ENCODE measurements at places on chromosomes 7 and 10. TPM values are rescaled to one million over a fixed set of nuclear protein-coding genes. Genes with fewer than 3 reads are reported as not detected.
A peak's percentile ranks its signal among the peaks of the same experiment; 100 is the strongest.

CFAP69 gene
- 2.7 TPM for total RNA-seq

TMEM213 gene
- total RNA-seq: not detected

- DNase-seq: peak; percentile 20
- no peaks in the 10 kb centered on the region for H3K36me3 ChIP-seq
- no peaks in the 10 kb centered on the region for H3K27me3 ChIP-seq
- peaks cover 28% of the 10 kb centered on the region for H3K4me1 ChIP-seq
- H3K27ac ChIP-seq: peak overlapping the region; percentile 68
Observed at GRCh38 chr7:129225206-129225930, 538 bp downstream of the AHCYL2 start.

DNA sequence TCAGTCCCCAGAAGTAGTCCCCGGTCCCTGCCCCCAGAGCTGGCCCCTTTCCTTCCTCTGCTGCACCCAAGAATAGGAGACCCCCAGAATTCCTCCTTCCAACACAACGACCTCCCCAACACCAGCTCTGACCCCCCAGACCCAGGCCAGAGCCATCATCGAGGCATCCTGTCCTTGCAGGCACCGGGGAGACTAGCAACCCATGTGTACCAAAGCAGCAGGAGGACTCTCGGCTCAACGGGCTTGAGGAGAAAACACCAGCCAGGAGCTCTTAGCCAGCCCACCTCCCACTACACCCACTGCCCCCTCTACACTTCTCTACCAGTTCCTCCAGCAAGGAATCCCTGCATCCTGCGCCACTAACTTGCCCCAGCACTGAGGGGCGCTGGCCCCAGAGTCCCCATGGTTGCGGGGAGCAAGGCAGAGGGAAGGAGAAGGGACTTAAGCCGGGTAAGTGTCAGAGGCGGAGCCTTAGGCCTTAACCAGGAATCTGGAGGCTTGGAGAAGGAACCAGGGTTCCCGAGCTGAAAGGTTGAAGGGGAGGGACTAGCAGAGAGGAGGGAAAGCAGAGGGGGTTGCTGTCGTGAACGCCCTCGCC is 3.9 kb downstream of the GRID1 start:
- H3K4me1 ChIP-seq: peaks cover 18% of the 10 kb centered on the region
- H3K4me3 ChIP-seq: no peak overlapping the region
- peaks cover 74% of the 10 kb centered on the region for H3K27me3 ChIP-seq
- no peak overlapping the region for H3K27ac ChIP-seq

DNA sequence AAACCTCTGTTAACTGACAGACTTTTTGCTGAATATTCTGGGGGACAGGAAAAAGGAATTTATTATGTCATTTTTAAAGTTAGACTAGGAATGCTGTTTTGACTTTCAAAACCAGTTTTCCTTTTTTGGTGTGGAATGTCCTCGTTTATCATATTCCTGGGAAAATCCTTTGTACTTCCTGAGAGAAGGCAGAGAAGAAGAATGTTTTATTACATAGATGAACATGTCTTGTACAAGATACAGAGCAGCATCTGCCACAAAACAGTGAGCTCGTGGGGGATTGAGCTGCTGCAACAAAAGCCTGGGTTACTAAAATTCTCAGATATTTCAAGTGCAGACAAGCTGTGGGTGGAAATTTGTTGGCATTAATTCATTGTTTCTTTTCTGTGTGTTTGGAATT is 20.2 kb downstream of the MCU start:
- DNase-seq: no peak
- no peaks in the 10 kb centered on the region for H3K36me3 ChIP-seq
- no peaks in the 10 kb centered on the region for H3K27me3 ChIP-seq
- H3K27ac ChIP-seq: no peak overlapping the region
- no peaks in the 10 kb centered on the region for H3K4me1 ChIP-seq

GRCh38 chr7:97835296-97836138 is 36.7 kb downstream of the ASNS start:
- H3K36me3 ChIP-seq: no peaks in the 10 kb centered on the region
- H3K27me3 ChIP-seq: no peaks in the 10 kb centered on the region

DNA sequence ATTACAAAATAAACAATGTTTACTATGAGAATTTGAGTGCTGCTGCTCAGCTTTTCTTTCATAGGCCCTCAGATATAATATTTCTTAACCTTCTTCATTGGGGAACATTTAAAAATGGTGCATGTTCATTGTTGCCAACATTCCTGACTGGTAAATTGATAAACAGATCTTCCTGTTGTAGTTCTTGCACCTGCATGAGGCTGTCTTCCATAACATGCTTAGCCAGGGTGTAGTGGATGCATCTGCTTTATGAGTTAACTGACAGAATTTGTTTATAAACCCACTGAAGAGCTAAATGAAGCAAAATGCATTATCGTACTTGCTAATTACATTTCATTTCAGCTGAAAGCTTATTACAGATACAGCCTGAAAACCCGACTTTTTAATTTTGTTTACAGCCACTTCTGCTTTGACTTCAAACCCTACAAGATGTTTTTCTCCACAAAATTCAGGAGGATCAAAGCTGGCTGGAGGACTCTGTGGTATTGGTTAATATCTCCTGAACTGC is 177.2 kb downstream of the SEM1 start:
- no peak overlapping the region for H3K27ac ChIP-seq
- H3K4me3 ChIP-seq: no peak overlapping the region
- no peaks in the 10 kb centered on the region for H3K27me3 ChIP-seq
- no peaks in the 10 kb centered on the region for H3K36me3 ChIP-seq
- DNase-seq: no peak

DNA sequence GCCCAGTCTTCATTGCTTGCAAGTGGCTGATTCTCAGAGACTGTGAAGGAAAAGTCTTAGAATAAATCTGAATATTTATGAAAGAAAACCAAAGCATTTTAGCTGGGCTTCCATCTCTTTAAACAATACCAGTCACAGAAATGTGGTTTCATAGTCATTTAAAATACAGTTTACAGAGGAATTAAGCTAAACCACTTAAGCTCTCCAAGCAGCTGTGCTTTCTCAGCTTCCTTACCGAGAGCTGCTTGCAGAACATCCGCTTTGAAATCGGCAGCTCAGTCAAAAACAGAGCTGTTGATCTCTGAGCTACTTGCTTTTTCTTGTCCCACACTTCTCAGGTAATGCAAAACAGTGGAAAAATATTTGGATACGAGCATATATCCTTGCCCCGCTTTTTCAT is 134.5 kb downstream of the DYNC1I1 start:
- no peaks in the 10 kb centered on the region for H3K4me1 ChIP-seq
- no peaks in the 10 kb centered on the region for H3K36me3 ChIP-seq
- no peaks in the 10 kb centered on the region for H3K27me3 ChIP-seq
- no peak for DNase-seq
- H3K4me3 ChIP-seq: no peak overlapping the region
- H3K27ac ChIP-seq: no peak overlapping the region

DNA sequence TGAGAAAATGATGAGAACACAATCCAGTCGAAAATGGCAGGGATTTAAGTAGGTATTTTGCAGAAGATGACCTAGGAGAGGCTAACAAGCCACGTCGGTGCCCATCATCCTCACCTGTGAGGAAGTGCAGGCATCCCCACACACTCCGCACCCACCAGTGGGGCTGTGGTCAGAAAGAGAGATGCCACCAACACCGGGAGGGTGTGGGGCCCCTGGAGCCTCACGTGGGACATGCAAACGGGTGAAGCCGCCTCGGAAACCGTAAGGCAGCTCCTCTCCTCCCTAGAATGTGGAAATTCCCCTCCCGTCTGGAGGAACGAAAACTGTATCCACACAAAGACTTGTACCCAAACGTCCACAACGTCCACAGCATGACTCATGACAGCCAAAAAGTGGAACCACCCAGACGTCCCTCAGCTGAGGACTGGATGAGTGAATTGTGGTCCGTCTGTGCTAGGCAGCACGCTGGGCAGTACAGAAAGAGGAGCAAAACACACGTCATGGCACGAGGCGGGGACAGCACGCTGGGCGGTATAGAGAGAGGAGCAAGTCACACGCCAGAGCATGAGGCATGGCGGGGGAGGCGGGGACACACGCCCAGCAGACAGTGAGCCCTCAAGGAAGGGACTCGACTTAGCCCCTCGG is 246.0 kb downstream of the ELFN1 start:
- DNase-seq: no peak
- H3K4me1 ChIP-seq: peaks cover 12% of the 10 kb centered on the region
- H3K36me3 ChIP-seq: peaks cover 3% of the 10 kb centered on the region
- no peak overlapping the region for H3K27ac ChIP-seq

PCDH15 gene
- not detected for total RNA-seq

- H3K27ac ChIP-seq: no peak overlapping the region
- no peaks in the 10 kb centered on the region for H3K4me1 ChIP-seq
- peaks cover 4% of the 10 kb centered on the region for H3K27me3 ChIP-seq
- DNase-seq: no peak
- H3K36me3 ChIP-seq: no peaks in the 10 kb centered on the region
Observed at GRCh38 chr7:26593393-26593792, 271.0 kb downstream of the SKAP2 start.

All from HepG2 (cell line).